ENCODE measurements at places on chromosomes 7 and 10. TPM values are rescaled to one million over a fixed set of nuclear protein-coding genes. Genes with fewer than 3 reads are reported as not detected.
A peak's percentile ranks its signal among the peaks of the same experiment; 100 is the strongest.

SLC16A12 gene
- total RNA-seq: not detected

NANOS1 gene
- total RNA-seq: under 0.01 TPM

GRCh38 chr7:45969940-45970339 is 48.9 kb upstream of the IGFBP3 start:
- no peak for DNase-seq

- no peak for DNase-seq
These were observed 44.5 kb downstream of the PLEKHA8 start for GRCh38 chr7:30072735-30073134.

DNA sequence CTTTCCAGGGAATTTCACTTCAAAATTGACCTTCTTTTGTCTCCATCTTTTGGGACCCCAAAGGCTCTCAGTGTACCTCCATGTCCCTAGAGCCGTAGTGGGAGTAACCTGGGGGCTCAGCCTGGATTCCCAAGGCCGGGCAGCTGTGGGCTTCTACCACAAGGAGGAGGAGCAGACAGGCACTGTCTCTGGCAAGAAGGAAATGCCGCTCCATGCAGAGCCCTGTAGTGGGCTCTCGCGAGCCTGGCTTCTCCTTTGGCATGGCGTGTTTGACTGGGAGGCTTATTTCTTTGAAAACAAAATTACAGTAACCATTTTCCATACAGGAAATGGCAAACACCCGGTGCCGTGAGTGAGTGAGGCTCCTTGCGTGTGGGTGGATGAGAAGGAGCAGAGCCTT is 76.8 kb upstream of the FAM180A start:
- DNase-seq: peak; percentile 23

- no peak for DNase-seq
These were observed 148.4 kb downstream of the MAD1L1 start for GRCh38 chr7:2084331-2084730.

GRCh38 chr10:78529262-78529661 is 495.6 kb downstream of the RPS24 start:
- no peak for DNase-seq

- peak; percentile 47 for DNase-seq
These were observed 63.3 kb downstream of the MRC1 start for GRCh38 chr10:17872191-17873091.

- no peak for DNase-seq
These were observed 11.3 kb upstream of the SMURF1 start for GRCh38 chr7:99155211-99155610.

- no peak for DNase-seq
These were observed 43.1 kb downstream of the CREB3L2 start for GRCh38 chr7:137958470-137959431.
